ENCODE measurements at places on chromosomes 7 and 10.

DNA sequence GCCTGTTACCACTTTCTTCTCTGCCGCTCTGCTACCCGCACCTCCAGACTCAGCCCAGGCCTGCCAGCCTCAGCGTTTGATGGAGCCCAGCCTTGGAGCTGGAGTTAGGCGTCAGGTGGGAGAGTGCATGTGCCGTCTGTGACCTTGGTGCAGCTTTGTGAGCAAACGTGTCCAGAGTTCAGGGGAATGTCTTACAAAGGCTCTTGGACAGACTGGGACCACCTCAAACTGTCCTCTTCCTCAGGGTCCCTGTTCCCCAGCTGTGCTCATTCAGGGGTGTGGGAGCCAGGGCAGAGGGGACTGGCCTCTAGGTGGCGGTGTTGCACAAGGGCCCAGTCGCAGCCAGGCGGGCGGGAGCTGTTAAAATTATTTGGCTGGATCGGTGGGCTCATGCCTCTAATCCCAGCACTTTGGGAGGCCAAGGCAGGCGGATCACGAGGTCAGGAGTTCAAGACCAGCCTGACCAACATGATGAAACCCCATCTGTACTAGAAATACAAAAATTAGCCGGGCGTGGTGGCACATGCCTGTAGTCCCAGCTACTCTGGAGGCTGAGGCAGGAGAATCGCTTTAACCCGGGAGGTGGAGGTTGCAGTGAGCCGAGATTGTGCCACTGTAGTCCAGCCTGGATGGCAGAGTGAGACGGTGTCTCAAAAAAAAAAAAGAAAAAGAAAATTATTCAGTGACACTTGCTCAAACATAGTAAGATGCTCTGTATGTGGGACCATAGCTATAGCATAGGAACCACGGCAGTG lies 89.2 kb downstream of the ADCY1 start:
- DNase-seq: no peak

DNA sequence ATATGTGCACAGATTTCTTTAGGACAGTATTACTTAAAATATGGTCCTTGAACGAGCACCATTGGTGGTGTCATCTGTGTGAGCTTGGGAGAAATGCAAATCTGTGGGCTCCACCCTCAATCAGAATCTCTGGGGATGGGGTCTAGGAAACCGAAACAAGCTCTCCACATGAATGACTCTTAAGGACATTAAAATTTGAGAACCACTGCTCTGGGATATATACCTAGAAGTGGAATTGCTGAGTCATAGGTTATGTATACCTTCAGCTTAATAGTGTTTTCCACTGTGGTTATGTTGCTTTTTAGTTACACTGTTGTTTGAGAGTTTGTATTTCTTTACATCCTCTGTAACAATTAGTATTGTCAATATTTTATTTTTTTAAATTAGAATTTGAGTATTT lies 24.0 kb downstream of the ZNRF2 start:
- no peak for DNase-seq

- no peak for DNase-seq
Measured at GRCh38 chr7:138097064-138097741, 20.9 kb downstream of the AKR1D1 start.

GRCh38 chr10:124916098-124916584 lies 25.8 kb upstream of the ZRANB1 start:
- DNase-seq: no peak

GRCh38 chr7:66198956-66199355 lies 6.2 kb upstream of the TPST1 start:
- no peak for DNase-seq

GRCh38 chr10:113031147-113031546 lies 81.1 kb downstream of the TCF7L2 start:
- no peak for DNase-seq

- no peak for DNase-seq
Measured at GRCh38 chr7:116554436-116554835, 29.6 kb downstream of the CAV1 start.

DNA sequence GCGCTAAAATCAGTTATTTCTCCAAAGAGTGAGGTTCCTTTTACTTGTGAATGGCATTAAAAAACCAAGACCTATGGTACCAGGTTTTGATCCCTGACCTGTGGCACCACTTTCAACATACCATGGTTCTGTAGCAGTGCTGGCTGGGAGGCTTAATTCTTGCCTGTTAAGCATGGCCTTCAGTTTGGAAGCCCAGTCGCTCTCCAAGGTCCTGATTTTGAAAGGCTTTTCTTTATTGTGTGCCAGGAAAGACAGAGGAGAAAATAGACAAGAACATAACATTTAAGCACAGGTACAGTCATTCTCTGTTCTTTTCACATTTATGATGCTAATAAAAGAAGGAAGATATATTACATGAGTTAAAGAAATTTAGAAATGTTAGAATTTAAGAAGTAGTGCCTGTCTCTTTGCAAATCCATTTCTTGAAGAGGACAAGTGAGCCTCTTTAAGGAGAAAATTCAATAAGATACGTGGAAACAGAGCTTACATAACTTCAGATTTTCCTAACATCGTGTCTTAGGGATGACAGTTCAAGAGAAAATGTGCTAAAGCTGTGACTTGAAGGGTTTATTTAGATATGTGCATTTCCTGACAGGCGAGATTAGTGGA lies 357.6 kb downstream of the DPP6 start:
- no peak for DNase-seq

DNA sequence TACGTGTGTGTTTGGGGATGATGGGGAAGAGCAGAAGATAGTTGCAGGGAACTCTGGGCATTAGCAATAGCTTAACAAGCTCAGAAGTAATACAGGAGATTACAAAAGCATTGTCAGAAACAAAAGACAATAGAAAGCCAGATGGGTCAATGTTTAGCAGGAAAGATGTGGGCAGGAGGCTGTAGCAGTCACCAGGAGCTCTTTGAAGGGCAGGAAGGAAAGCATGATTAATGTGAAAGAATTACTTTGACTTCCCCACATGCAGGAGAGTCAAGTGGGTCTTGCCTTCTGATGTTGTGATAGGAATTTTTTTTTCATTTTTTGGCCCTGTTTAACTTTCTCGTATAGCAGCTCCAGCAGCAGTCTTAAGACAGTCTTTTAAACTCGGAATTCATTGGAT lies 6.0 kb upstream of the SMNDC1 start:
- DNase-seq: no peak

- peak; percentile 86 for DNase-seq
Measured at GRCh38 chr10:17025444-17026295, 103.9 kb downstream of the CUBN start.

DNA sequence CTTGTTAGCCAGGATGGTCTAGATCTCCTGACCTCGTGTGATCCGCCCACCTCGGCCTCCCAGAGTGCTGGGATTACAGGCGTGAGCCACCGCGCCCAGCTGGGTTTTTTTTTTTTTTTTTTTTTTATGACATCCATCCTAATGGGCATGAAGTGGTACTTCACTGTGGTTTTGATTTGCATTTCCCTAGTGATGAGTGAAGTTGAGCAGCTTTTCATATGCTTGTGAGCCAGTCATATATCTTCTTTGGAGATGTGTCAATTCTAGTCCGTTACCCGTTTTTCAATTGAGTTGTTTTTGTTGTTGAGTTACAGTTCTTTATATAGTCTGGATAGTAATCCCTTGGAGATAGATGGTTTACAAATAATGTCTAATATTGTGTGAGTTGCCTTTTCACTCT lies 127.7 kb downstream of the SMURF1 start:
- DNase-seq: no peak

DNA sequence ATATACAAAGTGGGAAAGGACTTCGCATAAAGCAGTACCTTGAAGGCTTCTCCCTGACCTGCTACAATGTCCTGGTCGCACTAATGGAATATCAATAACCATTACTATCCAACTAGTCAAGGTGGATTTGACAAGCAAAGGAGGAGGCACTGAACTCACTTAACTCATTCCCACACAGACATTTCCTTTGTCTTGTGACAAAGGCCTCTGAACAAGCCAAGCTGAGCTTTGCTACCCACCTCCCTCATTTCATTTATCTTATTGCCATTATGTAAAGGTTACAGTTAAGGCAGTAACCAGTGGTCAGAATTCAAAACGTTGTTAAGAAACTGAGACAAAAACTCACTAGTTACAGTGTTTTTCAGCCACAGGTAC lies 7.3 kb downstream of the ELMO1 start:
- DNase-seq: no peak

DNA sequence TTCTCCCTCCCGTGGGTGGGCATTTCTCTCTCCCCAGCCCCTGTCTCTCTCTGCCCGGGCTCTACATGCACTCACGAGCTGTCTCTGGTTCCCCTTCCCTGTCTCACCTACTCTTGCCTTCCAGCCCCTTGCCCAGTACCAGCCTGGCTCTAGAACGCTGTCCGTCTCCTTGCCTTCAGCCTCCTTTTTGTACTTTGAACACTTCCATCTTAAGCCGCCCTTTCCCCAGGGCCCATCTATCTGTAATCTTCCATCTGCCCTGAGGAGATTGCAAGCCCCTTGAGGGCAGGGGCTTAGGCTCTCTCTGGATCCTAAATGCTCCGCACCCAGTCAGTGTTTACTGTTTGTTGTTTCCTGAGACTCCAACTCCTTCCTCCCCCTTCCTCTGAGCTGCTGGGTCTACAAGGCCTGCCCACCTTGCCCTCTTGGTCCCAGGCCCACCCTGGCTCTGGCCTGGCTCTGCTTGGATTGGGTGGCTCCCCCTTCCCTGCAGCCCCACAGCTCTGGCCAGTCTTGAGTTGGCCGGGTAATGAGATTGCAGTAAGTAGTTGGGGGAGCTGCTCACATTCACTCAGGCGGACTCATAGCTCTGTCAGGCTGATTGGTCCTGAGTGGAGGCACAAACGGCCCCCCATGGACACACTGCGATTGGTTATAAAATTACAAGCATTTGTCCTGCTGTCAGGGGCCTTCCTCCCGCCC lies 28.3 kb downstream of the POLL start:
- DNase-seq: no peak

GRCh38 chr7:124379296-124379695 lies 346.4 kb upstream of the TMEM229A start:
- no peak for DNase-seq

GRCh38 chr7:86991771-86992191 lies 67.7 kb downstream of the ELAPOR2 start:
- DNase-seq: no peak

DNA sequence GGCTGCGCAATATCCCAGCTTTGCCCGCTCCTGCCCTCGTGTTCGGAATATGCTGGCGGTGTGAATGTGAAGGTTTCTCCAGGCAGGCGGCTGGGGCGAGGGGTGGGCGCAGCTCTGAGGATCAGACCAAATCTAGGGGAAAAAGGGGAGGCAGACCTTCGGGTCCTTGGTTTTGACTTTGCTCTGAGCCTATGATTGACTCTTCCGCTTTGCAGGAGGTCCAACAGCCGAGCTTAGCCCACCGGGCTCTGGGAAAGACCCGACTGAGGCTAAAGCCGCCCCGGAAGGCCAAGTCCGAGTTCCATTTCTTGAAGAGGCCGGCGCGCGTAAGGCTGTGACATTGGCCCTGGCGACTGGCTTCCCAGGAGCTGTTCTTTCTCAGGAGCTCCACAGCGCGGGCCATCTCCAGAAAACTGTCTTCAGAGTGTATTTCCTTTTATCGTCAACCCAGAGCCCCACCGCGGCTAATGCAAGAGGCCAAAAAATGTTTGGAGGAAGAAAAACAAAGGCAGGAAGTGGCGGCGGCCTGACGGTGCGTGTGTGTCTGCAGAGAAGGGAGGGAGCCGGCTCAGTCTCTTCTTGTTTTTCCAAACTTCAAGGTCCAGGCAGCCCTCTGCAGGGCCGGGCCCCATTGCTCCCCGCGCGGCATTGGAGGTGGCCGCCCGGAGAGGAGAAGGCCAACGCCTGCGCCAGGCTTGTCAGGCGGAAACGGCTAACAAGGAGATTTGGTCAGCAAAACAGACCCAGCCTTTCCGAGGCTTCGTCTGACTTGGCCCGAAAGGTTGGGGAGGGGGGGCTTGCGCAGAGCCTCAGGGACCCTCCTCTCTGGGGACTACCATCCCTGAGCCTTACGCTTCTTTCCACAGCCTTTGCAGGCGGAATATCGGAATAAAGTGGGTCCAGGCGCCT lies 3.6 kb upstream of the HOXA11 start:
- DNase-seq: peak; percentile 41

GRCh38 chr10:8051109-8051821 lies 3.2 kb upstream of the GATA3 start:
- DNase-seq: no peak

DNA sequence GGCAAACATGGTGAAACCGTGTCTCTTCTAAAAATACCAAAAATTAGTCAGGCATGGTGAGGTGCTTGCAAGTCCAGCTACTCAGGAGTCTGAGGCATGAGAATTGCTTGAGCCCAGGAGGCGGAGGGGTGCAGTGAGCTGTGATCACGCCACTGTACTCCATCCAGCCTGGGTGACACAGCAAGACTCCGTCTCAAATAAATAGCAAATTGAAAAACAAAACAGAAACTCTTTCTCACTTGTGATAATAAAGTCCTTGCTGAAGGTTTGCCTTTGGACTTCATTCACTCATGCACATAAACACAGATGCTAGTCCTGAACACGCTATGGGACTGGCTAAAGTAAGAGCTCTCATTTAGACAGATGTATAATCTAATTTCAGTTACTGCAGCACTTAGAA lies 37.6 kb downstream of the ANK3 start:
- DNase-seq: no peak

GRCh38 chr7:29607889-29608288 lies 44.3 kb downstream of the PRR15 start:
- no peak for DNase-seq

GRCh38 chr7:133382775-133383559 lies 130.1 kb downstream of the EXOC4 start:
- DNase-seq: no peak

GRCh38 chr7:75663302-75663907 lies 75.3 kb downstream of the HIP1 start:
- DNase-seq: no peak

DNA sequence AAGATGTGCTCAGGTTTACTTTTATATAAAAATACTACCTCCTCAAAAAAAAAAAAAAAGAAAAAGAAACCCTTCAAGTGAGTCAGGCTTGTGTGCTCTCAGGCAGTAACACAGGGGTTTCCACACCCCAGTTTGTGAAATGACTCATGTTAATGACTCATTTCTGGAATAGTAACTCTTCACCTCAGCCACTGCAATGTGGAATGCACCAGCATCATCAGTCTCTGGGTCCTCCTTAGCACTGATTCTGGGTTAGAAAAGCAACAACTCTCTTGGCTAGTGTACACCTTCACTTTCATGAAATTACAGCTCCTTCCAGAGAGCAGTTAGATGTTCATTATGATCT lies 110.6 kb downstream of the EMX2 start:
- DNase-seq: no peak

GRCh38 chr7:55366461-55367070 lies 1.4 kb downstream of the LANCL2 start:
- DNase-seq: peak; percentile 4

- DNase-seq: no peak
Measured at GRCh38 chr7:85164376-85164775, 22.5 kb downstream of the SEMA3D start.

GRCh38 chr7:2196381-2197378 lies 36.1 kb downstream of the MAD1L1 start:
- no peak for DNase-seq

DNA sequence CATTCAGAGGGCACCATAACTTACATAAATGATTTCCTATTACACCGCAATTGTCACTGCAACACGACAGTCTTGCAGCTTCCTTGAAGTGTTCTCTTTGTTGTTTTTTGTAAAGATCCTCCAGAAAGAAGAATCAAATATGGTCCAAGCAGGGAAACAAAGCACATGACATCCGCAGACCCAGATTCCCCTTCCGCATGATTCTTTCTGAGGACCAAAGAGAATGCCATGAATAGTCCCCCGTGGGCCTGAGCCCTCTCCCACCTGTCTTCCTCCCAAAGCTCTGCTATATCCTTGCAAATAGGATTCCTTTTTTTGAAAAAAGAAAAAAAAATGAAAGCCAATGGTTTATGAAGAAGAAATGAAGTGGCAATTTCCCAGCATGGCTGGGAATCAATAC lies 10.8 kb downstream of the PLXNA4 start:
- no peak for DNase-seq

- no peak for DNase-seq
Measured at GRCh38 chr7:133827707-133828623, 299.2 kb upstream of the LRGUK start.
